ENCODE measurements at places on chromosomes 16 and 17.

DNA sequence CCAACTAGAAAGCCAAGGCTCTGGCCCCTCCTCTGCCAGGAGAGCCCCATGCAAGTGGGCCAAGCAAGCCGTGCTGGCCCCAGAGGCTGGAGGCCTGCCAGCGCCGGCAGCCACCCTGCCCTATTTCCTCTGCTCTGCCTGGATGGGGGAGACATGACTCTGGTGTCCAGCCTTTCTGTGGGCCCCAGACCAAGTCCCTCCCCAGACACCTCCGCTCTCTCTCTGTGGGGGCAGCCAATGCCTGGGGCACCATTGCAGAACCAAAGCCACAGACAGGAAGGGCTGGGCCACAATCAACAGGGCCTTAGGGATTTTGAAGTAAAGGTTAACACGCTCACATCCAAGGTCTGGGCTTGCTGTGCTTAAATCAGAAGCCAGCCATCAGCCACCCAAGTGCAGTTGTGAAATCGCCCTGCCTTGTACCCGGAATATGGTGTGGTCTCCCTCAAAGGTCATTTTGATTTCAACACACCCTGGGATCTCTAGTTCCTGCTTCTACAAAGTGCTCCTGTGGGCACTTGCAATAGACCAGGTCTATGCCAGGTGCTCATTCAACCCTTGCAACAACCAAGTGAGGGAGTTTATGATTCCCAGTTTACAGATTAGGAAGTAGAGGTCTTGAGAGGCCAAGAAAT, 63.5 kb upstream of the TEX2 start:
- no peak for DNase-seq

DNA sequence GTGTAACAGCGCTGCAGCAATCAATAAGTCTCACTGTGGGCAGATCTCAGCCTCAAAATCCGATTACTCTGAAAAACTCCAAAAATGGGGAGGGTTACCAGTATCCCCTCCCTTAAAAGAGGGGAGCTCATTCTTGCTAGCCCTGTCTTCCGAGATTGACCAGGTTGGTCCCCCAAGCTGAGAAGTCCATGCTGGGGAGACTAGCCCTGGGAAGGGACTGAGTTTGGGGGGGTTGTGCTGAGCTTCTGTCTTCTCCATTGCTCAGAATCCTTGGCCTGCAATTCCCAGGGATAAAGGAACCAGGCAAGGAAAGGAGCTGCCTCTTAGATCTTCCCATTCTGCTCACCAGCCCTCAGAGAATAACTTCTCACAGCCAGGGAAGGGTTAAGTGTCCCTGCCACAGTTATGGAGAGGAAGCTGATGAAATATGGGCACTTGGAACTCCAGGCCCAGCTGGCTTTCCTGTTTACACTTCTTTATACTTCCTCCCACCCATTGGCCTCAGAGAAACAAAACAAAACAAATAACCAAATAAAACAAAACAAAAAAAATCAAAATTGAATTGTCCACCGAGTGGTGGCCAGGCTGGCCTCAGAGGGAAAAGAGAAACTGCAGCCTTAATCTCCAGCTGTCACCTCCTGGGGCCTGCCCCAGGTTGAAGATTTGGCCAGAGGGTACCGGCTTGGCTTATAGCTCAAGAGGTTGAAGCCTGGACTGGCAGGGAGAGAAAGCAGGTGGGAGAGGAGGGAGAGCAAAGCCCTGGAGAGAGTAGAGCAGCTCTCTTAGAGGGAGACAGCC, 2.6 kb downstream of the HOXB3 start:
- DNase-seq = no peak

DNA sequence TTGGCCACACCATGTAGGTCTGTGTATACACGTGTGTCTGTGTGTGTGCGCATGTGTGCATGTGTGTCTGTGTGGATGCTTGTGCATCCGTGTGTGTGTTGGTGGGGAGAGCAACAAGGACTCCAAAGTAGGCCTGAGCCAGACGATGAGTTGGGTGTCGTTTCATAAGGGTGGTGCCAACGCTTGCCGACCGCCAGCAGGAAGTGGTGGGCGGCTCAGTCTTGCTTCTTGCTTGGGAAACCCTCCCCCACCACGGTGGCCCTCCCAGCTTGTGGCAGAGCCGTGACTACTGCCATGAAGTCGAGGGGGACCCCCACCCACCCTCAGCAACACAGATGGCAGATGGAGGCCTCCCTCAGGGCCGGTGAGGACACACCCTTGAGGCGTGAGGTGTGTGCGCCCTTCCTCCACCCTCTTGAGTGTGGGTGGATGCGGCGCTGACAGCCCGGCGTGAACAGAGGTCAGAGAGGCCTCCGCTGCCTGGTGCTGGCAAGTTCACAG, 17.5 kb downstream of the SBK1 start:
- DNase-seq = peak; percentile 71

DNA sequence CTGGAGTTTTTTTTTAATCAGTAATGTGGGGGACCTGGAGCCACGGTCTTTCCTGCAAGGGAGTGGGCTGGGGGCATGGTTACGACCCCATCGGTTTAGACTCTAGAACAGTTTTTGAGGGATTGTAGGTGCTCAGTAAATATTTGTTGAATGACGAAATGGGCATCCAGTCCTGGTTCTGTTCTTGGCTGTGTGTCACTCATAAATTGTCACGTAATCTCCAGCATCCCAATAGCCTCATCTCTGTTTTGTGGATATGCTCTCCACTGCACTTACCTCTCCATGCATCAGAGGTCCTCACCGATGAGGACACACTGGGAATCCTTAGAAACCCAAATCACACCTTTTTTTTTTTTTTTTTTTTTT, 497 bp upstream of the SLC38A7 start:
- no peak for DNase-seq

DNA sequence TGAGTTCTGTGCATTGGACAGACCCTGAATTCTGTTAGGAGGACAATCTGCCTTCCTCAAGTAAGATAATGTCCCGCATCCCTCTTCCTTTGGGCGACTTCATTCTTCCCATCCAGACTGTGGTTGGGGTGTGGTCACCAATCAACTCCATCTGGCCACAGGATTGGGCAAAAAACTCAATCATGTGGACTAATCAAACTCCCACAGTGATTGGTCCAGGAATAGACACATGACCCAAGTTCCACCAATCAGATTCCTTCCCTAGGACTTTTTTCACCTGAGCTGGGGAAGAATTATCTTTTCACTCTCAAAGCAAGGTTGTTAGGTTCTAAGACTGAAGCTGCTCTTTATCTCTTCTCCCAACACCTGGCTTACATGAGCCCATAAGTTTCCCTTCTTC, 13.2 kb upstream of the NKD1 start:
- no peak for DNase-seq

DNA sequence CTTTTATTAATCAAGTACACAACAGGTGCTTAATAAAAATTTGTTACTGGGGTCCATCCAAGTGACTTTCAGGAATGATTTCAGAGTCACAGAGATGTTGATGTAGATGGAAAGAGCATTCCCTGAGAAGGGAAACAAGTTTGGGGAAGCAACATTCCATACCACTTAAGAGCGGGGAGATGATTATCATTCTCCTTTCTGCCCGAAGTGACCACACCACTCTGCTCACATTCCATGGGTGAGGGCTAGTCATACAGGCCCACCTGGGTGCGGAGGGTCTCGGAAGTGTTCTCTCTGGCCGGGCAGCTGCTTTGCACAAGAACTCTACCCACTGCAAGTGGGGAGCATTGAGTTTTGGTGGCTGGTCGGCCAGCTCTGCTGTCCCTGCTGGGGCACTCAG, 231.4 kb downstream of the SNX29 start:
- no peak for DNase-seq

DNA sequence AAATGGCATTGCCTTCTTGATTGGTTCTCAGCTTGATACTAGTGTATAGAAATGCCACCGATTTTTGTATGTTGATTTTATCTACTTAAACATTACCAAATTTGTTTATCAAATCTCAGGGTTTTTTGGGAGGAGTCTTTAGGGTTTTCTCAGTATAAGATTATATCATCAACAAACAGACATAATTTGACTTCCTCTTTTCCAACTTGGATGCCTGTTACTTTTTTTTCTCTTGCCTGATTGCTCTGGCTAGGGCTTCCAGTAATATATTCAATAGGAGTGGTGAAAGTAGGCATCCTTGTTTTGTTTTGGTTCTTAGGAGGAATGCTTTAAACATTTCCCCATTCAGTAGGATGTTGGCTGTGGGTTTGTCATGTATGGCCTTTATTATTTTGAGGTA, 29.1 kb downstream of the EFCAB13 start:
- no peak for DNase-seq

Measured in stimulated activated CD4-positive, alpha-beta T cell treated with anti-CD3 and anti-CD28 coated beads, Interleukin-15, amount 100 ng/mL, for 48 hours (primary cell).